ENCODE measurements at places on chromosomes 16 and 17.
A peak's percentile ranks its signal among the peaks of the same experiment; 100 is the strongest.

- DNase-seq, result no peak
Observed at GRCh38 chr17:74736513-74737298, at the start of gene RAB37. RAB37 (plus strand) TSS chr17:74737256; CDS start chr17:74737273, 17 bp downstream.

GRCh38 chr17:60392845-60393702, 1.1 kb upstream of the USP32 start:
- DNase-seq, result peak; percentile 43

DNA sequence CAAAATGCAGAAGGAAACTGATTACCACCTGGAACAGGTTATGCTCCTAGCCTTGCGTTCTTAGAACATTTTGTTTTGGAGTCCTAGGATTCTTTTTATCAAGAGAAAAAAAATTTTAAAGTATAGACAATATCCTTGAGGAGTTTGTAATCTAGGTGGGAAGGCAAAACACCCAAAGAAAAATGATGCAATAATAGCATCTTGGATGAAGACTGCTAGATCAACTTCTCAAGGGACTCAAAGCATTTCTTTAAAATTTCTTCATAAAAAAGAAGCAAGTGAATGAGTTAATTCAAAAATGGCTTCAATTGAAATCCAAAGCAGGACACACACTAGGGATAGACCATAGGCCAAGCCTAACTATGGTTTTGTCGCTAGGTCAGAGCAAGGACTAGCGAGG, 515.8 kb upstream of the ZFHX3 start:
- DNase-seq, result no peak

- DNase-seq, result no peak
Observed at GRCh38 chr17:55056526-55056925, 88.0 kb downstream of the STXBP4 start.

GRCh38 chr17:12789481-12790248, at the start of gene ARHGAP44:
ARHGAP44 (plus strand) TSS chr17:12789498; CDS start chr17:12789839, 341 bp downstream.
- DNase-seq, result no peak

Measured in left hindlimb (tissue), 1 donor.